ENCODE measurements at places on chromosomes 7 and 10.

- DNase-seq = no peak
These were observed 63.3 kb upstream of the KMT2E start for GRCh38 chr7:104950754-104951153.

DNA sequence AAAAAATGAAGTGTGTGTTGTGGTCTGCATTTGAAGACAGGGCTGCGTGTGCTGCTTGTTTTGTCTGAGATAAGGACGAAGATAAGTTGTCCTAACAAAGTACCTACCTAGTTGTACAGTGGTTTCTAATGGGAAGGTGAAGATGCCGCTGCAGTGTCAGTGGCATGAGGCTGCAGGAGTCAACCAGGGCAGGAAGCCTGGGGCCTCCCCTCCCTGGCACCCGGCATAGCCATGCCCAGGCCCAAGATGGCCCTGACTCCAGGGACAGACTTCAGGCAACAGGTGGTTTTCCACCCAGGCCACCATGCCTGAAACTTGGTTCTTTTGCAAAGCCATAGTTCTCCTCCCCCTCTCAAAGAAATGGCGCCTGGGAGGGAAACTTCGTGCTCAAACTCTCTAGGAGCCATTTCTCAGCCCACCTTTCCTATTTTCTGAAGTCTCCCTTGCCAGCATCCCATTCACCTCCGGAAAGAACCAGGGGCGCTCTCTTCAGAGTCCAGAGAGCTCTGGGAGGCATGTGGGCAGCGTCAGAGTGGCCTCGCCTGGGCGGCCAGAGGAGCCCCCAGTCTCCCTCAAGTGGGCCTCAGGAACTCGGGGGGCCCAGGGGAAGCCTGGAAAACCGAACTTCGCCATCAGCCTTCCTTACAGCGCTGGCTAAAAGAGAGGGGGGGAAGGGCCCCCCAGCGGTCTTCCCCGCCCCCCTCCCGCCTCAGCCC, 2.1 kb upstream of the KAT6B start:
- no peak for DNase-seq

- DNase-seq = no peak
These were observed 31.1 kb upstream of the SNX13 start for GRCh38 chr7:17971411-17971810.

- DNase-seq = no peak
These were observed 496.5 kb upstream of the MKI67 start for GRCh38 chr10:128622706-128623105.

DNA sequence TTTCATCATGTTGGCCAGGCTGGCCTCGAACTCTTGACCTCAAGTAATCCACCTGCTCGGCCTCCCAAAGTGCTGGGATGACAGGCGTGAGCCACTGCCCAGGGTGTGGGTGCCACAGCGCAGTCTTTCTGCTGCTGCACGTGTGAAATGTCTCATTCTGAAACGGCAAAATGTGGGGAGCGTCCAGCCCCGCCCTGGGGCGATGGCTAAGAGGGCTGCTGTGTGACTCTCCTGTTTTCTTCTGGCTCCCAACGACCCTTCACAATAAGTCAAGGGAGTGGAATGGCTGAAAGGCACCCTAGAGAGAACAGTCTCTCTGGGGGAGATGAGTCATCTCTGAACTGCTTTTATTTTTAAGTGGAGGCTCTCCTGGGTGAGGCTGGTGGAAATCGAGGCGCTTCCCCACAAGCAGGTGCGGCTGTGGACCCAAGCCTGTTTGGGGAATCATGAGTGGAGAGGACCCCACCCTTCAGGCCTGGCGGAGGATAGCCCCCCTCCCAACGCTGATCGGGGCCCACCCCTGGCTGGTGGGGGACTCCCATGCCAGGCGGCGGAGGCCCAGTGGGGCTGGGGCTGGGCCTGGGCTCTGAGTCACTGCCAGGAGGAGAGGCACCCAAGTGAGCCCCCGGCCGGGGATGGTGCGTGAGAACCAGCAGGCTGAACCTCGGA, 18.0 kb downstream of the ADAP1 start:
- no peak for DNase-seq

DNA sequence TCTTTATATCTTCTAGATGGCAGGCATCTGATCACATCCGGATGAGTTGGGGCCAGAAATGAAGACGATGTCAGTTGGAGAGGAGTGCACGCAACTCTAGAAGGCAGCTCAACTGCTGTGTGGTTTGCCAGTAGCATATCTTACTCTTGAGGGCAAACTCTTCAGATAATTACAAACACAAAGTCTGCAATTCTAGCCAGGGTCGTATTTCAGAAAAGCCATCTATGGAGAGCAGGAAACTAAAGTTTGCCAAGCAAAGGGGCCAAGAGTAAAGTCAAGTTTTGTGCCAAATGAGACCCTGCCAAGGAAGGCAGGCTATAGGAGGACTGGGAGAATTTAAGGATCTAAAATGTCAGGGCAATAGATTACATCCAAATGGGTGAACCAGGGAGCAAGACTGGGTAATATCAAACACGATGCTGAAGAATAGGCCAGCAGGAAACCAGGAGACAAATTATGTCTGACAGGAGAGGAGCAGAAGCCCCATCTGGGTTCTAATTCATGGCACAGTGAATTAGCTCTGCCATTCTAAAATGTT, 312.5 kb upstream of the SEMA3C start:
- DNase-seq = no peak

DNA sequence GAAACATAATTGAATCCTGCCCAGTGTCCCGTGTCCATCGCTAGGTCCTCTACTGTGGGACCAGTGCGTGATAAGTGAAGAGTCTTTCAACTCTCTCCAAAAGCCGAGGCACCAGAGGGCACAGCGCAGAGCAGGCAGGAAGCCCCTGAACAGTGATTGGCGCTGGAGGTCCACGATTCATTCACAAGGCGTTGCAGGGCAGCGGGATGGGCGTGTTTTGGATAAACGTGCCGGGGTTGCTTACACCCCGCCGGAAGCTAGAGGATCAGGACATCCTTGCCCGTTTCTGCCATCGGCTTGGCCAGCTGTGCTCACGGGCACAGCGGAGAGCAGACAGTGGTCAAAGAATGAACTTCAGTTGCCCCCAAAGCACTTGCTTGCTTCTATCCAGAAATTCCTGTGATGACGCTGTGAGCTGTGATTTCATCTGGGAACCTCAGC, 86.0 kb upstream of the PFKP start:
- no peak for DNase-seq

GRCh38 chr10:29870522-29871044, 188.8 kb downstream of the JCAD start:
- DNase-seq = no peak

GRCh38 chr7:1028044-1028770, 16.1 kb upstream of the GPR146 start:
- DNase-seq = peak; percentile 78
